ENCODE measurements at places on chromosomes 5 and 9.
A peak's percentile ranks its signal among the peaks of the same experiment; 100 is the strongest.

- DNase-seq = peak; percentile 75
Observed at GRCh38 chr5:150778517-150779396, at the start of gene SMIM3. Gene SMIM3, plus strand, starts transcription at chr5:150778757. Its CDS starts 16,684 bp downstream, at chr5:150795441.

DNA sequence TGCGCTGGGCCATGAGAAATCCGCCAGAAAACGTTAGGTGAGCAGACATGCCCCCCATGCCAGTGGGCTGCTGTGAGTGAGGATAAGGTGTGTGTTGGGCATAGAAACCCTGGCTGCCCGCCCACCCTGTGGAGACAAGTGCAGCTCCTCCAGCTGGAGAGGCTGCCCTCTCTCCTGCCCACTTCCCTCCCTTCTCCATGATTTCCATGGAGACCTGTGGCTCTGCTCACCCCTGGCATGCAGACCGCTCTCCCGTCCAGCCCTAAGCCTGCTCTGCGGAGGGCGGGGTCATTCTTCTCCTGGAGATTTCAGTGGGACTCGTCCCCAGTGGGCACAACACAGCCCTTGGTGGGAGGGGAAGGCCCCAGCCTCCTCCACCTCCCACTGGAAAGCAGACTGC is 133.0 kb upstream of the FAM120A start:
- no peak for DNase-seq

- DNase-seq = no peak
Observed at GRCh38 chr5:125528881-125529280, 782.4 kb upstream of the ZNF608 start.

- no peak for DNase-seq
Observed at GRCh38 chr9:98222885-98223691, 30.7 kb upstream of the CORO2A start.

GRCh38 chr9:14315875-14316601 is 2.1 kb upstream of the NFIB start:
- no peak for DNase-seq

DNA sequence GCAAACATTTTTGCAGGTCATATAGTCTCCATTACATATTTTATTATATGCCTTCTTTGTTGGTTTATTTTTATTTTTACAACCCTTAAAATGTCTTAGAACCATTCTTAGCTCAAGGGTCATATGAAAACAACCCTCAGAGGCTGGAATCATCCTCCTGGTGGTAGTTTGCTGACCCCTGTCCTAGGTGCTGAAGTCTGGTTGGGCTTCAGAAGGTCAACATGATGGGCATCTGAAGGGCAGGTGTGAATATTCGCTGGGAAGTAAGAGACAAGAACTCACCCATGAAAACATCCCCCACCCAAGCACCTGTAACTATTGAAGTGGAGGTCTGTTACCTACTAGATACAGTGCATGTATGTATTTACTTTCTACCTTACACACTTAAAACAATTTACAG is 75.4 kb downstream of the OSMR start:
- DNase-seq = no peak

GRCh38 chr5:139446956-139447779 is 7.8 kb upstream of the DNAJC18 start:
- peak; percentile 61 for DNase-seq

GRCh38 chr5:10162468-10162867 is 87.2 kb downstream of the ATPSCKMT start:
- no peak for DNase-seq

GRCh38 chr5:148255456-148255855 is 13.1 kb upstream of the SPINK13 start:
- no peak for DNase-seq

DNA sequence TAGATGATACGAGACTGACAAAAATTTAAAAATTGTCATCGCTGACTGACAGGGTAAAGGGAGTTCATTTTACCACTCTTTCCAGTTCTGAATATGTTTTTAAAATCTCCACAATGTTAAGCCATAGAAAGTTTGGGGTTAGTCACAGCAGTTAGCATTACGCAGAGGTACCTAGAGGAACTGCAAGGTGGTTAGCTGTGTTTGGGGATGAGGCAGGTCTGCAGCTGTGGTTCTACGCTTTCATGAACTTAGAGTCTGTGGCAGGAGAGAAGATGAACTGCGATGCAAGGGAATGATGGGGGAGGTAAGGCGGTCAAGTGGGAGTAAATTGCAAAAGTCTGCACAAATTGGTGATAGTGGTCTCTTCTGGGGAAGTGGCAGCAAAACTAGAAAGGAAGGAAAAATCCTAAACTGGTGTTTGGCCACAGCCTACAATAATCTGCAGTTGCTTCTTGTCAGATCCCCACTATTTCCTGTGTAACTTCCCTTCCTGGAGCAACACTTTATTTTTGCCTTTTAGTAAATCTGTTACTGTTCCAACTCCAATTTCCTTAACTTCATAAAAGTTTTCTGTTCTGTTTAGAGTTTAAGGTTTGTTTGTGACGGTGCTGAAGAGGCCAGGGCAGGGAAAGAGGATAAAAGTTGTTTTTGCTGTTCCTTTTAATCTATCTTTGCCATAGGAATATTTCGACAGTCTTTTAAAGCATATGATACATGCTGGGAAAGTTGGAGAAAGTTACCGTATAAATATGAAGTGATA is 38.6 kb upstream of the SNX2 start:
- DNase-seq = no peak

- DNase-seq = no peak
Observed at GRCh38 chr9:18463991-18464390, 10.0 kb upstream of the ADAMTSL1 start.

- no peak for DNase-seq
Observed at GRCh38 chr9:134247918-134248631, 78.2 kb upstream of the RXRA start.

DNA sequence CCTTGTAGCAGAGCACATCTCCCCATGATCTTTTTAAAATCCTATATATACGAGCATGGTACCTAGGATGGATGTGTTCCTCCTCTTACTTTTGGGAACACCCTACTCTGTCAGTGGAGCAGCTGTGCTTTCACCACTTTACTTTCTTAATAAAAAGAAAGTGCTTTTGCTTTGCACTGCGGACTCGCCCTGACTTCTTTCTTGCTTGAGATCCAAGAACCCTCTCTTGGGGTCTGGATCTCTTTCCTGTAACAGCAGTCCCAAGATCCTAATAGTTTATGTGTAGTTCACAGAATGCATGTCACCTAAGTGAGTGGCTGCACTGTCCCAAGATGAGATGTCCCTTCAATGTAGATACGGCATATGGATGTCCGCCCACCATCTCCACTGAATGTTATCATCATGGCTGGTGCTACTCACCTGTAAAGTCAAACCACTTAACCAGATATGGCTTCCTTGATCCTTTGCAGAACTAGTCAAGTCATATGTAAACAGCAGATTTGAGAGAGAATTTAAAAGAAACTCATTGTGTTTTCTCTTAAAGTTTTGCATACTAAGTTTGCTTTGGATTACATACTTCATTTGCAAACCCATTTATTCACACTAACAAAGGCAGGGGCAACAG is 1.9 kb downstream of the FGF1 start:
- no peak for DNase-seq

DNA sequence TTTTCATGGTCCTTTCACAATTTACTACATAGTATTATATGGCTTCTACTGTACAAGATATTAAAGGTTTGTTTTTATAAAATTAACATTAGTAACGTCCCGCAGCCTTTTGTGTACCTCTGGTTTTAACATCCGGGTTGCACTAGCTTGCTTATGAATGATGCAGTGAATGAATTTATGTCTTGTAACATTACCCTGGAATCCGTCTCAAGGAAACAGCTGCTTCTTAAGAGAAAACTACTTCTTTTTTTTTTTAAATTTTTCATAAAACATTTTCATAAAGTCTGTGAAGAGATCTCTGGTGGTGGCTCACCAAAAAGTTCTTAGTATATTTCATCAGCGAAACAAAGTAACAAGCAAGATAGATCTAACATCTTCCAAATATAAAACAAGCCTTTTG is 23.6 kb downstream of the MARCHF3 start:
- no peak for DNase-seq

GRCh38 chr5:1008451-1009358 is at the start of gene NKD2:
Gene NKD2, plus strand, starts transcription at chr5:1008802. Its CDS starts 256 bp downstream, at chr5:1009058.
- no peak for DNase-seq

- DNase-seq = no peak
Observed at GRCh38 chr9:137476856-137477255, 17.7 kb upstream of the NSMF start.

DNA sequence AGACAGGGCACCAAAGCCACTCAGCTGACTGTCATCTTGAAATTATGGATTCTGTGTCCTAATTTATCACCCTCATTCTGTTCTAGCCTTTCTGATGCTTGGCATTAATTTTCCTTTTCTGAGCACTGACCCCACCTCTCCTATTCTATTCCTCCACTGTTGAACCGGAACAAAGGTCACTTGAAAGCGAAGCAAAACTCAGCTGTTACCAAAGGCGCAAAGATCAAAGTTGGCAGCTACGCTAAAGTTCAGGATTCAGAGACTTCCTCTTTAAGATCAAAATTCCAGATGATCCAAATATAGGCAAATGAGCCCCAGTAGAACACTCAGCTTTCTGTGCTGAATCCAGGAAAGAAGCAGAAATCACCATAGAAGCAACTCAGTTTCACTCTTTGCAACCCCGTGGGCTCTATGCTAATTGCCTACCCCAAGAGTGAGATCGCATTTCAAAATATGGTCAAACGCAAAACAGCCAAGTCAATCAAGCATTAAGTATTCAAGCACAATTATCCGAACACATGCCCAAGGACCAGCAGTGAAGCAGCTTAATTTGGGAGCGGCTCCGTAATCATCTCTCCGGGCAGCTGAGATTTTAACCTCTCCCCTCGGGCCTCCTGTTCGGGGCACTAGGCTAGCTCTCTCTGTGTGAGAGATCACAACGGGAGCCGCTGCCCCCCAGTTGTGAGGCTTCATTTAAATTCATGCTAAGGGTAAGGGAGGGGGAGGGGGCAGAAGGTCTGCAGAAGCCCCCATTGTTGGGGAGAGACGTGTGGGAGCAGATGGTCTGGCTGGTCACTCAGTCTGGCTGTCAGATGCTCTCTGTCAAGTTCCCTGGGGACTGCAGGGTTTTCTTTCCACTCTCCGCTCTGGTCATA is 288.6 kb downstream of the ELAVL2 start:
- DNase-seq = no peak

GRCh38 chr9:86909388-86909787 is 37.9 kb downstream of the GAS1 start:
- DNase-seq = no peak

GRCh38 chr9:14741369-14741768 is 18.8 kb upstream of the CER1 start:
- no peak for DNase-seq

GRCh38 chr5:139678751-139679750 is 30.9 kb downstream of the CXXC5 start:
- no peak for DNase-seq

GRCh38 chr9:36136272-36136893 is at the start of gene GLIPR2:
Gene GLIPR2, plus strand, starts transcription at chr9:36136733. Its CDS starts 46 bp downstream, at chr9:36136779.
- peak; percentile 77 for DNase-seq

- no peak for DNase-seq
Observed at GRCh38 chr5:39102684-39103155, 28.5 kb upstream of the RICTOR start.

DNA sequence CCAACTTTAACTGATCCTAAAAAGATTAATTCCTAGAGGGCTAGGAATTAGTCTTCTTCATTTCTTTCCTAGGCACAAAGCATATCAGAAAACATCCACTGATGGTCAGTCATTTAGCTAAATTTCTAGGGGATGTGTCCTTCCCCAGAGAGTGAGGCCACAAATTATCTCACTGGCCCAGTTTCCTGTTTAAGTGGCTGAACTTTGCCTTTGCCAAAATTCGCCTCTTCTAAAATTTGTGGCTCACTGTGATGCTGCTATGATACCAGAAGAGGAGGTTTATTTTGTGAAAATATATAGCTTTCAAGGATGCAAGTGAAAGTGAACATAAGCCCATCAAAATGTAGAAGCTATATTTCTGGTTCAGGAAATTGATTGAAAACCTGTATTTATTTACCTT is 98.1 kb upstream of the FER start:
- no peak for DNase-seq

DNA sequence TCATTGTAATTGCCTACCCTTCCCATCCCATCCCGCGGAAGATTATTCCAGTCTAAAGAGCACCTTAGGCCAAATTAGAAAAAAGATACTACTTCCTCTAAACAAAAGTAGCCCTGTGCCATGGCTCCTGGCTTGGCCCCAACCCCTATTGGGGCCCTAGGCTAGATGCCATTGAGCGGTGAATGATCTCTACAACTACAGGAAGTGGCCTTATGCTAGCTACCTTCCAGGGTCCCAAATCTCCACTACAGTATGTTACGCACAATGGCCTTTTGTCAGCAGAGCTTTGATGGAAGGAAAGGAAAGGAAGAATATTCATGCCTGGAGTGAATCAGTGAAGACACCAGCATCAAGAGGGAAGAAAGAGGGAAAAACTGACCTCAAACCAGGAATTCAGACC is 73.3 kb upstream of the OSMR start:
- no peak for DNase-seq

DNA sequence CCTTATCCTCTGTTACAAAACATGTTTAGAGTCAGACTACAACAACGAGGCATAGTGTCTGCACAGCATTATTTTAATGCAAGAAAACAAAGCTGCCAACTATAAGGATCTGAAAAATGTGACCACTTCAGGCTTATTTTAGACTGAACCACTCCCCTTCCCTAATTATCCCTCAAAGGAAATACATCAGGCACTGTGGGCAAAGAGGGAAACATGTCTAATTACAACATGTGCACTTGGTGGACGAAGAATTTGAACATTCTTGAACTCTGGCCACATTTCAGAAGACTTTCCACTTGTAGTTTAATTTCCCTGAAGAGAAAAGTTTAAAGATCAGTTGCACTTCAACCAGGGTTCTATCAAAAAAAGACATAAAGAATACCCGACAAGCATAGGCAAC is 3.8 kb downstream of the MTMR12 start:
- DNase-seq = no peak

DNA sequence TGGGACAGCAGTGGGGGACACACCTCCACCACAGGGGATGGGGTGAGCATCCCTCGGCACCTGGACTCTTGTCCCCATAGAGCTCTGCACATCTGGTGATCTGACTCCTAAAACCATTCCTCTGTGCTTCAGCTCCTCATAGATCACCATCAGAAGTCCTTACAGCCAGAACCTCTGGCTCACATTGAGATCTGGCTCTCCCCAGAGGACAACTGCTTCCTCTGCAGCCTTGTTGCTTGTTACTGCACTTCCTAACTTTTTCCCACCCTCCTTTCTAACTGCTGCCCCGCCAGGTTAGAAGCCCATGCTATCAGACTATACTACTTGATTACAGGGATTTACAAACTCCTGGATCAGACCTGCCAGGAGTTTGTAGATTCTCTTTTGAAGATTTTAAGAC is 64.5 kb downstream of the ARSB start:
- DNase-seq = no peak

- DNase-seq = no peak
Observed at GRCh38 chr5:75568202-75568601, 43.1 kb upstream of the ANKDD1B start.

DNA sequence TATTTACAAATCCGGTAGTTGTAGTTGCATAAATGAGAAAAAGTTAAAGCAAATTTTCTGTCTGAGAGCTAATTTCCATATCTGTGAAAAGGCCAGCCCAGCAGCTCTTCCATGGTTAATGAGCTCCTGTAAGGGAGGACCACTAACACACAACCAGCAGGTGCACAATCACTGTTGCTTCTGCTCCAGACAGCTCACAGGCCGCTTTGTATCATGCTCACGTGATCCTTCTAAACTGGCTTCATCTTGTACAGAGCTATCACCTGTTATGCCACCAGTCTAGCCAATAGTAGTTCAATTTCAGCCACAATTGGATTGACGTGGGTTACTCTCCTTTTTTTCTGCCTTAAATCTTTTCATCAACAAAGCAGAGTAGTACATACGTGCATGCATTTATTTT is 38.3 kb upstream of the FBXL17 start:
- no peak for DNase-seq

GRCh38 chr5:53826504-53826903 is 266.1 kb downstream of the NDUFS4 start:
- DNase-seq = no peak

GRCh38 chr9:91066042-91066415 is 264.4 kb downstream of the SYK start:
- no peak for DNase-seq
